ENCODE measurements at places on chromosomes 11 and 22.
A peak's percentile ranks its signal among the peaks of the same experiment; 100 is the strongest.

- DNase-seq, result no peak
These were observed 951 bp upstream of the EHD1 start for GRCh38 chr11:64879244-64879900.

- DNase-seq, result no peak
These were observed 90.3 kb downstream of the KCNQ1 start for GRCh38 chr11:2534957-2535672.

DNA sequence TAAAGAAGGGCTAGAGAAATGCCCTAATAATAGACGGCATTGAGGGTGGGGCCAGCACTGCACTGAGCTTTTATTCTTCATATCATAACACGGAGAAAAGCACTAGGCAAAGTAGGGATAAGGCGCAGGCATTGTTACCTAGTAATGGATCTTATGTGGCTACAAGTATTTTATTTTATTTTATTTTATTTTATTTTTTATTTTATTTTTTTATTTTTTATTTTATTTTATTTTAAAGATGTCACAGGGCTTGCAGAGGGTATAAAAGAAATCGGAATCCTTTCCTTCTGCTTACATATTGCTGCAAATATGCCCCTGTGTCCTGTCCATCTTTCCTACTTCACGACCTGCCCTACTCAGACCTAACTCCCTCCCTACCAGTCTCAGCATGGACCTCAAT is 452.0 kb upstream of the KIRREL3 start:
- no peak for DNase-seq

GRCh38 chr11:108866781-108867180 is 201.9 kb downstream of the DDX10 start:
- no peak for DNase-seq

GRCh38 chr22:39820256-39820655 is 73.3 kb downstream of the ENTHD1 start:
- DNase-seq, result no peak

- no peak for DNase-seq
These were observed 115.8 kb downstream of the ATG16L2 start for GRCh38 chr11:72930008-72930407.

GRCh38 chr22:28230671-28231070 is 311.6 kb upstream of the PITPNB start:
- DNase-seq, result no peak

DNA sequence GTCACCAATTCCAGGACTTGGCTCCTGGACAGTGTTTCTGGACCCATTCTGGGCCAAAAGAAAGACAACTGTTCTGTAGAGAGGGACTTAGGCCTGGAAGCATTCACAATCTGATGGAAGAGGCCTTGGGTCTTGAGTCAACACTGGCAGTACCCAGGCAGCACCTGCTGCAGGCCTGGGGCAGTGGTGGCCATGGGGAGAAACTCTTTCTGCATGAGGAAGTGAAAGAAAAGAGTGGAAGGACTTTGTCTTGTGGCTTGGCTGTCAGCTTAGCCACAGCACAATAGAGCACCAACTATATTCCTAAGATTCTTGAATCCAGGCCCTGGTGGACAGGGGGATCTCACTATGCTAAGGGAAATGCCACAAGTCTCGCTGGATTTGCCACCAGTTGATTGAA is 70.6 kb downstream of the CTSC start:
- DNase-seq, result no peak

- no peak for DNase-seq
These were observed 33.2 kb downstream of the OTOG start for GRCh38 chr11:17580271-17580670.

- no peak for DNase-seq
These were observed 40.7 kb upstream of the CD82 start for GRCh38 chr11:44524751-44525201.

DNA sequence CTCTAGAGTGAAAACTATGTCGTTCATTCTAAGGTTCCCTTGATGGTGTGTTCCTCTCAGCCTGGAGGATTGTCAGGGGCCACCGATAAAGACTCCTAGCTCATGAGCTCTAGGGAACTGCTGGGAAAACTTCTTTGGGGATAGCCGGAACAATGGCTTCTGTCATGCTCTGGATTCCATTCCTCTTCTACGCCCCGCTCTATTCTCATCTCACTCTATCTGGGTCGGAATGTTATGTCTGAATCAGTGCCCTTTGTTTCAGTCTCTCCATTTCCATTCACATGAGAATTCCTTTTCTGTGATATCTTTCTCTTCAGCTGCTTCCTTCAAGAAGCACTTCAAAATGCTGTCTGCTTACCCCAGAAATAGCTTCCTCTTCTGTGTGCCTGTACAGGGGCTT is 16.9 kb upstream of the SLCO2B1 start:
- DNase-seq, result no peak

DNA sequence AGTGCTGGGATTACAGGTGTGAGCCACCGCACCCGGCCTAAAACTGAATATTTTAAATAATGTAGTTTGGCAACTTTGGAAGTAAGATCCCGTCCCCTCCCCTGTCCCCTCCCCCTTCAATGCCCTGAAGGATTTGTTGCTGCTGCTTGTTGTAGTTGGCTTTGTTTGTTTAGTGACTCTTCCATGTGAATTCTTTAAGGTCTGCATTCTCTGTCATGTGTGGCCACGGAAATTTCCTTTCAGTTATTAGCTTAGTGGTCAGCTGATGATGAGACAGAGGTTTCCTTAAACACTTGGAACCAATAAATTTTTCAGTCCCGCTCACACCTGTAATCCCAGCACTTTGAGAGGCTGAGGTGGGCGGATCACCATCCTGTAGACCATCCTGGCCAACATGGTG is 109.9 kb downstream of the MPPED1 start:
- no peak for DNase-seq

GRCh38 chr11:100876815-100877520 is 189.9 kb downstream of the ARHGAP42 start:
- DNase-seq, result no peak

DNA sequence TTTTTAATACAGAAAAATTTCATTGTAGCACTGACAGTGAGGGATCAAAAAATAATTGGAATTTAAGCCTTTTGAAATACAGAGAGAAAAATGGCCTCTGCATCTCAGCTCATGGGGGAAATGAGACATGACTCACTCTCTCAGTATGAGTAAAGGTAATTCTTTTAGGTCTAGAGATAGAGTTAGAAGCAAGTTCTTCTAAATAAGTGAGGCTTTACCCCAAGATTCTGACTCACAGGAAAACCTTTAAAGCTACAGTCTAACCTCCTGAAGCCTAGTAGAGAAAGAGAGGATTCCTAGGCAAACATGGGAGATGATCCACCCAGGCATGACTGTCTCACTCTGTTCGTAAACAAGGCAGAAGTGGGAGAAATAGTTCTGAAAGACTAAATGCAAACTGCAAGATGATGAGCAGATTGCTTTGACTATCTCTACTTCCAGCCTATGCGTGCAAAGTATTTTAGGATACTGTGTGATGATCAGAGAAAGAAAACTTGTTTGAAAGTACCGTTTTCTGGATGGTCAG is 1003.3 kb upstream of the CCDC90B start:
- DNase-seq, result no peak

DNA sequence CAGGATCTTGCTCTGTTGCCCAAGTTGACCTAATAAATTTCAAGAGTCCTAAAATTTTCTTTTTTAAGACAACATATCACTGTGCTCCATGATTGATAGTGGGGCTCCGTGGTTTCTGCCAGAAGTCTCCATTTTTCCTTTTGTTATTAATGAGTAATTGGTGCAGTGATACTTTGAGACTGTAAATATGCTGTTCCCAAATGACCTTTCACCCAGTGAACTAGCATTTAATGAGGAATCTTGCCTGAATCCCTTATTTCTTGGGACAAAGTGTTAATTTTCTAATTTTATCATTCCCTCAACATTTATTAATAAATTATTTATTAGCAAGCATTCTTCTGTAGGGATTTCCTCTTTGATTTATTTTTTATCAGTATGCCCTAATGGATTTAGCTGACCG is 2.3 kb upstream of the DHCR7 start:
- no peak for DNase-seq

GRCh38 chr11:13376838-13377237 is 86.2 kb downstream of the BTBD10 start:
- no peak for DNase-seq

GRCh38 chr11:77351281-77351886 is 49.9 kb upstream of the GDPD4 start:
- no peak for DNase-seq

GRCh38 chr11:88434333-88434976 is 96.9 kb upstream of the CTSC start:
- DNase-seq, result no peak

GRCh38 chr11:1640076-1640946 is 10.7 kb downstream of the KRTAP5-5 start:
- DNase-seq, result peak; percentile 19

GRCh38 chr22:37309211-37310074 is 27.1 kb downstream of the CYTH4 start:
- DNase-seq, result no peak

DNA sequence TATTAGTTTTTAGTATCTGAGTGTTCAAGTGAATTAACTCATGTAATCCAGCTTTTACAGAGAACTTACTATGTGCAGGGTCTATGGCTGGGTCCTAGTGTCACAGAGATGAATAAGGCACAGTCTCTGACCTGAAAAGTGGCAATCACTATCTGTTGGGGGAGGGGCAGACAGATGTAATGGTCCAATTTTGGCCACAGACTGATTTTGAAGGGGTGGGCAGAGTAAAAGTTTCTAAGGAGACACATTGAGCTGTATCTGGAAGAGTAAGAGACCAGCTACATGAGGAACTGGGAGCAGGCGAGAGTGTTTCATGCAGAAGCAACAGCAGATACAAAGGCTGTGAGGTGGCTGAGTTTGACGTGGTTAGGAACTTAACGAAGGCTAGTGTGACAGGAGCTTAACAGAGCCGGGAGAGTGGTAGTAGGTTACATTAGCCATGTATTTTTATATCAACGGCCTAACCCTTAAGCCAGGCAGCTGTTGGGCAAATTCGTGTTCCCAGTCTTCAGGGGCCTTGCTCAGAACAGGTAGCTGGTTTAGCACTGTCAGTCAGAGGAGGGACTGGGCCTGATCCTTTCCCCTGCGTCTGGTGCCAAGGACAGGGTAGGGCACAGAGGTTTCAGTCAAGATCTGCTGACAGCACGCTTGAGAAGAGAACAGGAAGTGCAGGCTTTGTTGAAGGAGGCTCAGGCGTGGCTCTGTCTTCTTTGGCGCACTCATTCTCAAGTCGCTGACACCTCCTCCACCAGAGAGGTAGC is 1.4 kb upstream of the STIM1 start:
- peak; percentile 41 for DNase-seq

GRCh38 chr11:86551288-86552092 is 120.9 kb downstream of the ME3 start:
- DNase-seq, result no peak

DNA sequence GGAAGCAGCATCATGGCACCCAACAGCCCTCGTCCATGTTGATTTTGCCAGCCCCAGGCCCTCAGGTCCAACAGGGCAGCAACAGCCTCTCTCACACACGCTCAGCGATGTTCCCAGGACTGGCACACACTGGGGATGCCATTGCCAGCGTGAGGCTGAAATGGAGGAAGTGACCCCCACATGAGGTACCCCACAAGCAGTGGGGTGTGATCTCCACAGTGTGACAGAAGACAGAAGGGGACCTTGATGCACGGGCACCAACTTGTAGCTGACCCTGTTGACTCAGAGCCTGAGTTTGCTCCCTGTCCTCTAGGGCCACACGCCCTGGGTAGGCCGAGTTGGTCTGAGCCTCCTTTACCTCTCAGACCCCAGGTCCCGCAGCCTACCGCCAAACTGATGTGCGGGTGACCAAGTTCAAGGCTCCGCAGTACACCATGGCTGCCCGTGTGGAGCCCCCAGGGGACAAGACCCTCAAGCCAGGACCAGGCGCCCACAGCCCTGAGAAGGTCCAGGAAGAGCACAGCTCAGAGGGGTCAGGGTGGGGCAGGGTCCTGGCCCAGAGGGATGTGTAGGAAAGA is 6.2 kb downstream of the SCGB1C1 start:
- DNase-seq, result no peak

DNA sequence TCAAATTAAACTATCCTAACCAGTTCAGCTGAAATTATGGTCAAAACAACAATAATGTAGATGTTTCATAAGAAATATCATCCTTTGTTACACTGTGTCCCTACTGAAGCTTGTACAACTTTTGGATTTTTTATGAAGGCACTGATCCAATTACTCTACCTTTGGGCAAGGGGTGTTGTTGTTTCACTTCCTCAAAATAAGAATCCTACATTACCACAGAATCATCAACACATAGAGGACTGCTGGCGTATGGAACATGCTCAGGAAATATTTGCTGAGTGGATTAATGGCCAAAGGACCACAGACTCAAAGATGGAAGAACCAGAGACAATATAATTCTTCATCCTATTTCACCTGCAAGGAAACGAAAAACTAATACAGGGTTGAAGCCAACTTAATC is 907.5 kb upstream of the CCDC90B start:
- DNase-seq, result no peak

DNA sequence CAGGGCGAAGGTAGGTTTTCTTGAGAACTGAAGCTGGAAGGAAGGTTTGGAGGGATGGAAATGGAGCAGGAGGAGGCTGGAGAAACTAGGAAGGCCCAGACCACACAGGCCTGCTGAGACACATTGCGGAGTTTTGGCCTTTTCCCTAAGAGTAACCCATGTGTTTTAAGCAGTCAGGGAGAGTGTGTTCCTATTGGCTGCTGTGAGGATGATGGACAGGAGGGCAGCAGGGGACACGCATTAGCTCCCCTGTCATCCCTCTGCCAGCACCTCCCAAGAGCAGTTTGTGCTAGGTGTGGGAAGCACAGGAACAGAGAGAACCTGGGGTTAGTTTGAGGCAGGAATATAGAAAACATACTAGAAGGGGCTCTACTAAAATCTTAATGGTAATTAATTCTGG is 842.1 kb downstream of the TBC1D22A start:
- no peak for DNase-seq

- DNase-seq, result no peak
These were observed 5.1 kb upstream of the OR52R1 start for GRCh38 chr11:4809246-4809645.

DNA sequence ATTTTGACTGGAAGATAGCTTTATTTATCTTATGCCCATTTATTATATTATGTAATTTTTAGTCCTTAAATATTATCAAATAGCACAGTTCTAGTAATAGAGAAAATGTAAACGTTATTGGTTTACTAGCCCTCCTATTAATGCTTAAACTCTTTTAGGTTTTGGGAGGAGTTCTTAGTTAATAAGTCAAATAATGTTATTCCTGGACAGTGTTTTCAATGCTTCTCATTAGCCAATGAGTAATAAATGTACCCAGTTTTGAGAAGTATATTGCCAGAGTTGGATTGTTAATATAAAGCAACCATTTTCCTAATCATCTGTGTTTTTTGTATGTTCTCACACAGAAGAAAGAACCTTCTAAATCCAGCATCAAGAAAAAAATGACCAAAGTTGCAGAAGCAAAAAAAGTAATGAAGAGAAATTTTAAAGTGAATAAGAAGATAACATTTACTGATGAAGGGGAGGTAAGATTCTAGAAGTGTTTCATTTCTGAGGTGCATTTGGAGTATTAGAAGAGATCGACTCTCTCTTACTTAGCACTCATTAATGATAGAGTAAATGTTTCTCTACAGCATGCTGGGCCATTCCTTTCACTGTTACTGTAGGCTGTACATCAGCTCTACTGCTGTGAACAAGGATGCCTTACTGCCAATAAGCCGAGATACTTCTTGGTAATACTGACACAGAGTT is 173.4 kb downstream of the DDX10 start:
- no peak for DNase-seq

GRCh38 chr22:38461414-38462081 is 6.3 kb upstream of the KDELR3 start:
- peak; percentile 66 for DNase-seq
